Fibroblast of upper back skin (primary cell): ENCODE measurements at places on chromosomes 11 and 22.

DNA sequence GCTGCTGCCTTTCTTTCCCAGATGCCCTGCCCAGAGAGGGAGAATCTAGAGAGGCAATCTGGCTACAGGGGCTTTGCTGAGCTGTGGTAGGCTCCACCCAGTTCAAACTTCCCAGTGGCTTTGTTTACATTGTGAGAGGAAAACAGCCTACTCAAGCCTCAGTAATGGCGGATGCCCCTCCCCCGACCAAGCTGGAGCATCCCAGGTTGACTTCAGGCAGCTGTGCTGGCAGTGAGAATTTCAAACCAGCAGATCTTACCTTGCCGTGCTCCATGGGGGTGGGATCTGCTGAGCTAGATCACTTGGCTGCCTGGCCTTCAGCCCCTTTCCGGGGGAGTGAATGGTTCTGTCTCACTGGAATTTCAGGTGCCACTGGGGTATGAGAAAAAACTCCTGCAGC lies 12.2 kb downstream of the BDNF start:
- DNase-seq, result no peak

DNA sequence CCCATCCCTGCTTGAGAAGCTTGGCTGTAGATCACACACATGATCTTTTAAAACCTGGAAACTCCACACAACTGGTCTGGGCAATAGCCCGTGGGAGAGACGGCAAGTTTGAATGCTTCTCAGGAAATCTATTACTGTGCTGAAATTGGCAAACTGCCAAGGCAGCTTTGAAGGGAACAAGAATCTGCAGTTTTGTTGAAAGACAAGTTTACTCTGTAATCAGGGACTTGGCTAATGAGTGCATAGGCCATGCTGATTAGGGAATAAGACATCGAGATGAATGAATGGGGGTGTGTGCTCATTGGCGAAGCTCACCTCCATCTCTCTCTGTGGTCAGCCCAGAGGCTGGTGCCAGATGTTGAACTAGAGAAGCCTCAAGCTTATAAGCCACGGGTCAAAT lies 218.8 kb downstream of the HIPK3 start:
- DNase-seq, result peak; percentile 71

DNA sequence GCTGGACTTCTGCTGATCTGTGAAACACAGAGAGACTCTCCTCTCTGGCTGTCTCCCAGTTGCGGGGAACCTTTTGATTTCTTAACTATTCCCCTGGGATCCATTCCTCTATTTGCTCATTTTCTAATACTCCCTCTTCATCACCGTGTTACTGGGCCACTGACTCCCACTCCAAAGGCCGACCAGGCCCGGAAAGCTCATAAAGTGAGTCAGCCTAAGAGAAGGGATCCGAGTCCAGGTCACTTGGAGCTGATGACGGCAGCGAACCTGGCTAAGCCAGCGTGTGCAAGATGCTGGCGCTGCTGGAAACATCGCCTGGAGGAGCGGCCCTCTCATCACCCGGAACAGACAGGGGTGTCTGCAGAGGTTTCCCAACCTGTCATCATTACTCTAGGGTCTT lies 112.8 kb downstream of the FBXO7 start:
- peak; percentile 63 for DNase-seq

DNA sequence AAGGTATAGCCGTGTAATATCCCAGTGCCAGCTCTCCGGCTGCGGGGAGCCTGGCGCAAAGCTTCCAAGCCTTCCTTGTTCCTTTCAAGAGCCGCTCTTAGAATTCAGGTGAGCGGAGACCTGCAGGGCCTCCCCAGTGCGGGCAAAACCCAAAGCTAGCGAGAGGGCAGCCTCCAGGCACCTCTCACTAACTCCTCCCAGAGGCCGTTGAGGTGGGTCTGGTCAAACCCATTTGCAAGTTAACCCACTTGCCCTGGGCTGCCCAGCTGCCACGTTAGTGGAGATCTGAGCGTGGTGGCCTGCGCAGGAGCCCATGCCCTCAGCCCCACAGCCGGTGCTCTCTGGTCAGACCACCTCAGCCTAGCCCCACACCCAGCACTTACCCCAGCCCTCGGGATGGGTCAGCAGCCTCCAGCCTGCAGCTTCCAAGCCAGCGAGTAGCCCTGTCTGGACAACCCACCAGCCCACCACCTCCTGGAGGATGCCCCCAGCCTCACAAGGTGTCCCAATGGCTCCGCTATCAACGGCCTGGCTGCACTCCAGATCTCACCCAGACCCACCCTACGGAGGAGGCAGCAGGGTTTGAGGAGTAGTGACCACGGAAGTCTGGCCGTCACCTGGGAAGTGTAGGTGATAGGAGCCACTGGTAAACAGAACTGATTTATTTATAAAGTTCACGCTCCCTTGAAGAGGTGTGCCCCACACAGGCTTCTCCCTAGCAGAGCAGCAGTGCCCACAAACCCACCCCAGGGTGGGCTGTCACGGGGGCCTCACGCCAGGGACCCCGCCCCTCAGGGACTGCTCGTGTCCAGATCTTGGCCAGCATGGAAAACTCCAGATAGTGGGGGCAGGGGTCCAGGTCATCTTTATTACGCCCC lies 2.3 kb downstream of the ASCL2 start:
- DNase-seq, result no peak

- peak; percentile 86 for DNase-seq
Measured at GRCh38 chr22:27596133-27596870, 205.3 kb downstream of the MN1 start.

GRCh38 chr11:8357505-8357888 lies 93.8 kb upstream of the LMO1 start:
- no peak for DNase-seq

GRCh38 chr11:95092549-95093324 lies 3.1 kb downstream of the ENDOD1 start:
- peak; percentile 58 for DNase-seq

DNA sequence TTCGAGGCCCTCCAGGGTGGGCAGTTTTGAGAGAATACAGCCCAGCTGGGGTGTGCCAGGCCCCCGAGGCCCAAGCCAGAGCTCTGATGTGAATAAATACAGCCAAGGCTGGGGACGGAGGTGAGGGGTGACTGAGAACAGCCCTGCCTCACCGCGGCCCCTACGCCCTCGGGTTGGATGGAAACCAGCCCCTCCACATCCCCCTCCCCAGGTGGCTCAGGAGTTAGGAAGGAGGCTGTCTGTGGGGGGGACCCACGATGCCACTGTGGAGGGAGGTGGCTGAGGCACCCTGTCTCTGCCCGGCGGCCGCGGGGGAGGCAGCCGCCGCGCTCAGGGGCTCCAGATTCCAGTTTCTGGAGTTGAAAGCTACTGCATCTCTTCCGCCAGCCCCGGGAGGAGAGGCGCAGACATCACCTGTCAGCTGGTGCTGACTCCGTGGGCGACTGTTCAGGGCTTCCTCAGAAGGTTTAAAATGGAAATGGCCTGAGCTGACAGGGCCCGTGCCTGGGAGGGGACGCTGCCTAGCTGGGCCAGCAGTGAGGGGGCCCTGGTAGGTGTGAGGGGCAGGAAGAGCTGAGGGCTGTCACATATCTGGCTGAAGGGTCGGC lies 1.4 kb downstream of the FLRT1 start:
- DNase-seq, result no peak

- no peak for DNase-seq
Measured at GRCh38 chr11:17489751-17490150, 13.1 kb upstream of the ABCC8 start.

- peak; percentile 22 for DNase-seq
Measured at GRCh38 chr11:67613960-67614715, 7.4 kb downstream of the NDUFV1 start.

- DNase-seq, result peak; percentile 29
Measured at GRCh38 chr11:105137286-105137685, 2.3 kb downstream of the CARD18 start.

GRCh38 chr11:118071416-118072030 lies 5.4 kb upstream of the TMPRSS4 start:
- DNase-seq, result no peak
